ENCODE measurements at places on chromosomes 7 and 10.

DNA sequence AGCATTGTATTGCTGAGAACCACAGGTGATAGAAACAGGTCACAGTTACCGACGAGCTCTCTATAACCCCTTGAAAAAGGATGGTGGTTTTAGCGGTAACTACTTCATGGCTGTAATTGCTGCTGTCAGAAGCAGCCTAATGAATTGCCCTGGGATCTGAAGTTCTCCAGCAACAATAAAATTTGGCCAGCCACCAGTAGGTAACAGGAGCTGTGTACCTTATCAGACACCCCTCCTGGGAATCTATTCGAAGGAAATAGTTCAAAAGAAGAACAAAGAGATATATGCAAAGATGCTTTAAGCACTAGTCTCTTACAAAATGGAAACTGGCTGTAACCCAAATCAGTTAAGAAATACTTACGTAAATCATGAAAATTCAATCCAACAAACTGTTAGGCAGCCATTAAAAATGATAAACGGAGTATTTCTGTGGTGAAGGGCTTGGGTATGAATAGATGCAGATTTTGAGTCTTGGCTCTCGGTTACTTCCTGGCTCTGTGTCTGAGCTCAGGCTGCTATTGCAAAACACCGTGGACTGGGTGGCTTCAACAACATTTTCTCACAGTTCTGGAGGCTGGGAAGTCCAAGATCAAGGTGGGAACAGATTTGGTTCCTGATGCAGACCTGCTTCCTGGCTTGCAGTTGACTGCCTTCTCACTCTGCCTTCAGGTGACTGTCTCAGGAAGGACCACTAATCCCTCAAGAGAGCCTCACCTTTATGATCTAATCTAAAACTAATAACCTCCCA, 1.6 kb downstream of the MSRB2 start:
- no peak for DNase-seq

- DNase-seq: no peak
Observed at GRCh38 chr10:61408105-61408504, 45.1 kb downstream of the TMEM26 start.

- no peak for DNase-seq
Observed at GRCh38 chr10:121764233-121764942, 163.4 kb downstream of the ATE1 start.

DNA sequence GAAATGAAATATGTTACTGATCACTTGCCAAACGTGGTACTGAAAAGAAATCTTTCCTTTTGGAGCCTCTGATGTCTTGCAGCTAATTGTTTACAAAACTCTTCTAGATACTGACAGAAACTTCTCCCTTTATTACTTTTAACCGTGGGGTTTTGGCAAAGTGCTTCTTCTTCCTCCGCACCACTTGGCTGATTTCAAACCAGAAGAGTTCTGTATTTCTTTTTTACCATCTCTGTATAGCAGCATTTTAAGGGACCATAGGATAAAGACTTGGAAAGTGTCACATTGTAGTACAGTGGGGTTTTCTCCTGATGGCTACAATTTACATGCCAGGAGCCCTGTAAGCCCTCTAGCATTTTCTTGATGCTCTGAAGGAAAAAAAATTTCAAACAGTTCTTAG, 21.9 kb upstream of the CREB5 start:
- no peak for DNase-seq

DNA sequence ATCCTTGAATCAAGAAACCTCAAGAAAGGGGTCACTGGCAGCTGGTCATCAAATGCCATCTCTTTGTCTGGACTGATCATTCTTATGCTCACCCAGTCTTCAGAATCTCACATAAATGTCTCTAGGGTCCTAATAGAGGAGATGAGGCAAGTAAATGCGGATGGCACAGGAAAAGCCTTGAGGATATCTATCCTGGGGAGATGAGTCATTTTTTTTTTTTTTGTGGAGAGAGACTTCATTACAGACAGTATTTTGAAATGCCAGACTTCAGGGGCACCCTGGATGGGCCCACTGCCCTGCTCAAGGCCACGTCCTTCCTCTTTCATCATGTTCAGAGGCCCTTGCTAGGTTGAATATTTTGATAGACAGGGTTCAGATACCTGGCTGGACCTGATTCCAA, 19.5 kb upstream of the PLPP4 start:
- no peak for DNase-seq

- DNase-seq: no peak
Observed at GRCh38 chr7:13466874-13467547, 522.5 kb downstream of the ETV1 start.

DNA sequence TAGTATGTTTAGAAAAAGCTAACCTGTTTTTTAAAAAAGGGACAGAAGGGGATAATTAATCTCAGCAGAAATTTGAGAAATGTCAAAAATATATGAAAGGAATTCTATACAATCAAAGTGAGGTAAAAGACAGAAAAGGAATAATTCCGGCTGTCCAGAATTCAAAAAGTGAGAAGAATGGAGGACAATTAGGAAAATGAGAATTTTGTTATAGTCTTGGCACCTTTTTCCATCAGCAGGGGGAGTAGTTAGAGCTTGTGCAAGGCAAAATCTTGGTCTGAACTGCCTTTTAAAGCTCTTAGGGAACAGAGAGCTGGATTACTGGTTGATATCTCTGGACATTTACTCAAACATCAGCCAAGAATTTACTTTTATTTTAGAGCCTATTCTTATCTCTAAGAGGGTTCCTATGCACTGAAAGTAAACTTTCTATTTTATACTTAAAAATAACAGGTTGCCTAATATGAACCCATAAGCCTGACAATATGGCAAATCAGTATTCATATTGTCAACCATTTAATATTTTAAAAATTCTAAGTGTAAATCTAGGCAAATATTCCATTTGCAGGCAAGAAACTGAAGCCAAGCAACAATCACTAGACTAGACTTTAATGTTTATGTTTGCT, 185.6 kb downstream of the ANK3 start:
- no peak for DNase-seq

DNA sequence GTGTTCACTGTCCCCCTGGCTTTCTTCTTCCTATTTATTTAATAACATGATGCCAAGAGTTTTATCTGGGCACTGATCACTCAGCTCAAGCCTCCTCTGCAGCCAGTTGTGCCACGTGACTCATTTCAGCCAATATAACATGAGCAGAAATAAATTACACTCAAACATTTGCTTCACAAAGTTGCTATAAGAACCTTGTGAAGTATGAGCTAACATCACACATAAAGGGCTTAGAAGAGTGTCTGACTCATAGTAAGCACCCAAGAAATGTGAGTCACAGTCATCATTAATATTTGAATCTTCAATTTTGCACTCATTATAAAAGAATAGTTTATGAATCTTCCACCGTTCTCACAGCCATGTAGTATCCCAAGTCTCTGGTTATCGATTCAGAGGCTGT, 414.6 kb upstream of the NPVF start:
- DNase-seq: no peak

DNA sequence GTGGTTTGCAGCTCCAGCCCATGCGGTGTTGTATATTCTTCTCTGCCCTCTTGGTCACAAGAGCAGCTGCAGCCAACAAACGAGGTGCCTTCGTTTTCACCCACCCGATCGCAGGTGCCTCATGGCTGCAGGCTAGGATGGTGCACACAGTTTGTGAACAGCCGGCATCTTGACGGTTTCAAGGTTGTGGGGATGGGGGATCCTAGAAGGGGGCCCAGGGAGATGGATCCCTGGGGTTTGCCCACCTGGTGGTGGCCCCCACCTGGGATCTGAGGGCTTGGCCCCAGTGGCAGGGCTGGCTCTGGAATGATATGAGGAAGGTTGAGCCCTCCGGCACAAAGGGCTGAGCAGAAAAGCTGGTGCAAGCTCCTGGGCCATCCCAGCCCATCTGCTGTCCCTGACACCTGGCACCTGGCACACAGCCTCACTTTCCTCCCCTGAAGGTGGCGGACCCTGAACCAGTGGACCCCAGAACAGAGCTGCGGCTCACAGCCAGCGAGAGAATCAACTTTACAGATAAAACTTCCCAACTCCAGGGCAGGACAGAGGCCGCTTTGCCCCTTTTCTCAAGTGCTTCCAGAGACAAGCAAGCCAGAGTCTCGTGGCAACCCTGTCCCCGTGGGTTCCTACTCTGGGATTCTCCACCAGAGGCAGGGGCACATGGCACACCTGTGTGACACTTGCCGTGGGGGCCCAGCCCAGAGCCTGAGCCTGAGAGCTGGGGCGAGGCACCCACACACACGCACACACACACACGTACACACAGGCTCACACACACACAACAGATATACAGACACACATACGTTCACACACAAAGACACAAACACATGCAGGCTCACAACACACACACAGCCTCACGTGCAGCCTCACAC, 177.3 kb upstream of the PPP2R2D start:
- DNase-seq: no peak

GRCh38 chr10:58919927-58920654, 256.4 kb upstream of the PHYHIPL start:
- no peak for DNase-seq

GRCh38 chr10:29011516-29011915, 277.4 kb upstream of the LYZL1 start:
- DNase-seq: no peak
